Hepatic stellate cell (primary cell): ENCODE measurements at places on chromosomes 7 and 10.

GRCh38 chr7:20352573-20353306 is 22.0 kb downstream of the ITGB8 start:
- no peak for DNase-seq

DNA sequence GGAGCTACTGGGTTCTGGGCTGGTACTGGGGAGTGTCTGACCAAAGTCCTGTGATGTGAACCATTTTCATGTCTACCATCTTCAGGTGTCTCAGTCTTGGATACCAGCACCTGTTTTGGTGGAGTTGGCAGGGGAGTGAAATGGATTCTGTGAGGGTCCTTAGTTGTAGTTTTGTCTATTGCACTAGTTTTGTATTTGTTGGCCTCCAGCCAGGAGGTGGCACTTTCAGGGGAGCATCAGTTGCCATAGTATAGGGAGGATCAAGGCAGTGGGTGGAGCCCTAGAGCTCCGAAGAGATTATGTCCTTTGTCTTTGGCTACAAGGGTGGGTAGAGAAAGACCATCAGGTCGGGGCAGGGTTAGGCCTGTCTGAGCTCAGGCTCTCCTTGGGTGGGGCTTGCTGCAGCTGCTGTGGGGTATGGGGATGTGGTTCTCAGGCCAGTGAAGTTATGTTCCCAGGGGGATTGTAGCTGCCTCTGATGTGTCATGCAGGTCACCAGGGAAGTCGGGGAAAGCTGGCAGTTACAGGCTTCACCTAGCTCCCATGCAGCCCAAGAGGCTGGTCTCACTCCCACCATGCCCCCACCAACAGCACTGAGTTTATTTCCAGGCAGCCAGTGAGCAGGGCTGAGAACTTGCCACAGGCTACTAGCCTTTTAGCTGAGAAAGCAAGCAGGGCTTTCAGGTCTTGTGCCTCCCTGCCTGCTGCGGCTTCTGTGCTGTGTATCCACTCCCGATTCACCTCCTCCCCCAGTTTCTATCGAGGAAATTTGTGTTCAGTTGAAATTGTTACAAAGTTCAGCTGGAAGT is 153.1 kb downstream of the ZNF365 start:
- no peak for DNase-seq

DNA sequence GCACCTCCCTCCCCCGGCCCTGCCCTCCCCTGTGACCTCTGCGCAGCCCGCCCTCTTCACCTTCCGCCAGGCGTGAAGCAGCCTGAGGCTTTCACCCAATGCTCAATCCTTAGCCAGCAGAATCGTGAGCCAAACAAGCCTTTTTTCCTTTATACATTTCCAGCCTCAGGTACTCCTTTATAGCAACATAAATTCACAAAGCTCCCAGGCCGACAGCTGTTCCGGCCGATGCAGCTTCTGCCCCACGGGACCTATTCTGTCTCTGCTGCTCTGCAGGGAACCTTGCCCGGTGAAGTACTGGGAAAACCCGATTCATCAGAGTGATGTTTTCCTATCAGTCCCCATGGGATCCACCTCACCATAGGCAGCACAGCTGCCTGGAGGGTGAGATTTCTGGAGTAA is 87.4 kb downstream of the CHST15 start:
- no peak for DNase-seq

GRCh38 chr10:36647540-36647939 is 477.9 kb upstream of the ANKRD30A start:
- no peak for DNase-seq
